ENCODE measurements at places on chromosomes 7 and 10.
A peak's percentile ranks its signal among the peaks of the same experiment; 100 is the strongest.

GRCh38 chr10:132321726-132322125 is 10.3 kb upstream of the LRRC27 start:
- DNase-seq = no peak

- no peak for DNase-seq
Observed at GRCh38 chr7:77757589-77757988, 40.6 kb downstream of the TMEM60 start.

DNA sequence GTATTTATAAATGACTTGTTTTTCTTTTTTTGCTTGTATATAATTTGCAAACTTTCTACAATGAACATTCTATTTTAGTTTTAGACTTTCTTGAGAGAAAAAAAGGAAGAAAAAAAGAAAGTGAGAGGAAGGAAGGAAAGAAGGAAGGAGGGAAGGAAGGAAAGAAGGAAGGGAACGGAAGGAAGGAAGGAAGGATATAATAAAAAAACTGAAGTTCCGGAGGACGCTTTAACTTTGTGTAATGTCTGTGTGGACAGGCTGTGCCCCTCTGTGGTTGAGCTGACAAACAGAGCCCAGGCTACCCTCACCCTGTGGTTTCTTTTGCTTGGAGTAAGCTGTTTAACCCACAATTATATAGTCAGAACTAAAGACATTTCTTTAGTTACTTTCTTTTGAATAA is 108.7 kb downstream of the SEMA3D start:
- DNase-seq = no peak

- no peak for DNase-seq
Observed at GRCh38 chr7:128396357-128396756, 13.4 kb downstream of the IMPDH1 start.

DNA sequence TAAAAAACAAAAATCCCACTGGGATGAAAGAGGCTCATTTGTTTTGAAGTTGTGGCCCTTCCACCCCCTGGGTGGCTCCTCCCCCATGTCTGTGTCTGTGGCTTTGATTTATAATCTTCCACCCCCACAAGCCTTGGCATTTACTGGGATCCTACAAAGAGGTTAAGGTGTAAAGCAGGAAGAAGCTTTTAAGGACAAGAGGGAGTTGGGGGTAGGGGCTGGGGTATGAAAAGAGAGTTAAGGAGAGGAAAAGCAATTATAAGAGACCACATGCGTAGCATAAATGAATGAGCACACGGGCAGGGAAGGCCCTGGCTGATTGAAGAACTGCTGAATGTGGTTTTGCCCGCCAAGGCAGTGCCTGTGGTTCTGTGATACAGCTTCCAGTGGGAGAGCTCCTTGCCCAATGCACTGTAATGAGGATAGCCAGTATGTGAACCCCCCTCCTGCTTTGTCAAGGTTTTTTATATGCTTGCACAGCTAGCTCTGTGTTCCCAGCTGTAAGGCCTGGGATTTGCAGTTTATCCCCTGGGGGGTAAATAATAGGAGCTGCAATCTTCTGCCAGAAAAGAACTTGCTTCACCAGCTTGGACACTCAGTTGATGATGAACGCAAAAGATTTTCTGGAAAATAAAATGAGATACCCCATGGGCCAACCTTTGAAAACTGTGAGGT is 34.7 kb upstream of the KMT2E start:
- no peak for DNase-seq

DNA sequence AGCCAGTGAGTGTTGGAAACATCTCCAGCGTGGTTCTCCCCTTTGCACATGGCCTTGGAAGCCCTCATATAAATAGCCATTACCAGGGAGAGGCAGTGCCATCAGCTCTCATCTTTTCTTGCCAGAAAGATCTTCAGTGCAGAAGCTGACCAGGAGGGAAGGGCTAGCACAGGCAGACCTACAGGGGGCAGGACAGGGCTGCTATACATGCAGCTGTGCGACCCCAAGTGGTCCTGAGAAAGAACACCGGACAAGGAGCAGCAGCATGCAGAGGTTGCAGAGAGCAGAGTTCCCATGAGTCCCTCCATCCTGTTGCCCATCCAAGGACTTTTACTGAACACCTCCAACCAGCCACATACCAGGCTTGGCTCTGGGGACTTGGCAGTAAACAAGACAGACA is 17.1 kb downstream of the GRID1 start:
- no peak for DNase-seq

DNA sequence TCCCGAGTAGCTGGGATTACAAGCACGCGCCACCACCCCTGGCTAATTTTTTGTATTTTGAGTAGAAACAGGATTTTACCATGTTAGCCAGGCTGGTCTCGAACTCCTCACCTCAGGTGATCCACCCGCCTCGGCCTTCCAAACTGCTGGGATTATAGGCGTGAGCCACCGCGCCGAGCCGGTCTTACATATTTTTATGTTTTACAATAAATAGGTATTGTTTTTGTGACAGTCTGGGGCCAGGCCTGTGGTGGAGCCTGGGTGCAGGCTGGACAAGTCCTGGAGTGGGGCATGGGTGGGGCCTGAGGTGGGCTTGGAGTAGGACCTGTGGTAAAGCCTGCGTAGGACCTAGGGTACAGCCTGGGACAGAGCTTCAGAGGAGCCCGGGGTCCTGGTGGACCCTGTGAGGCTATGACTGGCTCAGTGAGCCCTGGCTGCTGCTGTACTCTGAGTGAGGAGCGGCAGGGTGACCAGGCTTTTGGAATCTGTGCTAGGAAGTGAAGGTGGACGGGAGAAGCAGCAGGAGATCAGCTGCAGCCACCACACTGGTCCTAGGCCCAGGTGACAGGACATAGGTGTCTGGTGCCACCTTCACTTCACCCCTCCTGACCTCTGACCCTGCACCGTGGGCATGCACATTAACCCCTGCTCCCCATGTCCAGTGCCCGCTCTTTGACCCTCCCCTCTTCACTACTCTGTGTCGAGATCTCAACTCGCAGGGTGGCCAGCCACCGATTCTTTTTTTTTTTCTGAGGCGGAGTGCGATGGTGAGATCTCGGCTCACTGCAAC is 9.6 kb upstream of the ZMIZ2 start:
- no peak for DNase-seq

DNA sequence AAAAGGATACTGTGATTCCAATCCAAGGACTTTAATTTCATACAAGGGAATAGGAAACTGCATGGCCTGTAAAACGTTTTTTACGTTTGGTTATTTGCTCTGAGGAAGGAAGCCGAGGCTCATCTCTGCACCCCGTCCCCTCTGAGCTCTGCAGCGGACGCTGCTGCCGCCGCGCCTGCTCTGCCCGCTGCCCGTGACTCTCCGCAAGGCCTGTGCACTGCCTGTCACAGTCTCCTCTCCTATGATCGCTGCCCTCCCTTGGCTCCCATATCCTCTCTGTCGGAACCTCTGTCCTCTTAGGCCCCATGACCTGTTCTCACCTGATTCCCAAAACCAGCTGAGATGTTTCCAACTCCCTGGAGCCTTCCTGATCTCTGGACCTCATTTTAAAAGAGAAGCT is 320.3 kb upstream of the ZNF32 start:
- DNase-seq = no peak

DNA sequence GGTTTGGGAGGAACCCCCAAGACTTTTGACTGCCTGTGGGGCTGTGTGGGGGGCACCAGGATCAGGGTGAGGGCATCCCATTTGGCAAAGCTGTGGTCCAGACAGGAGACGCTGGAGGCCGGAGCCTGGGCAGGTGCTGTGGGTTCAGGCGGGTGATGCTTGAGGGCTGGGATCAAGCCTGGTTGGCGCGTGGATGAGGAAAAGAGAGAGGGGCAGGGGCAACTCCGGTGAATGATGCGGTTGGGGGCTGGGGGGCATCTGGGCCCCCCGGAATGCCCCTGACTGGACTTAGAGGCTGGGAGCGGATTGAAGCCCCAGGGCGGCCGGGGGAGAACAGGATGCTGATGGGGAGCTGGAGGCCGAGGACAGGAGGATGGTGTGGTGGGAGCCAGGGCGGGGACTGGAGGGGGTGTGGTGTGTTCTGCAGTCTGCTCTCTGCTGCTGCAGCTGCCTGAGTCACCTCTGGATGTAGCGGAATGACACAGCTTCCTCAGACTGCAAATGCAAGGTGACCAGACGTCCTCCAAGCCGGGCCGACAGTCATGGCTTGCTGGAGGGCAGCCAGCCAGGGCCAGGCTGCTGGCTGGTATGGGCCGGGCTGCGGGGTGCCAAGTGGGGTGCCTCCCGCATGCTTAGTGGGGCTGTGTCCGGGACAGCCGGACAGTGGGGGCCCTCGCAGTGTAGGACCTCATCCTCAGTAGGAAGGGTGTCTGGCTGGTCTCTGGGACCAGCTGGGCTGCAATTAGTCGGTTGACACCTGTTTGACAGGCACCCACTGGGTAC is 3.2 kb downstream of the MAFK start:
- DNase-seq = peak; percentile 33

- no peak for DNase-seq
Observed at GRCh38 chr7:44536090-44536489, 5.0 kb downstream of the NPC1L1 start.

GRCh38 chr10:102230861-102231356 is 4.8 kb downstream of the ELOVL3 start:
- no peak for DNase-seq

- DNase-seq = no peak
Observed at GRCh38 chr7:120402801-120403200, 129.8 kb downstream of the KCND2 start.

GRCh38 chr10:69810675-69811397 is 9.1 kb downstream of the COL13A1 start:
- DNase-seq = no peak

- DNase-seq = no peak
Observed at GRCh38 chr10:116197946-116198675, 74.9 kb downstream of the GFRA1 start.

DNA sequence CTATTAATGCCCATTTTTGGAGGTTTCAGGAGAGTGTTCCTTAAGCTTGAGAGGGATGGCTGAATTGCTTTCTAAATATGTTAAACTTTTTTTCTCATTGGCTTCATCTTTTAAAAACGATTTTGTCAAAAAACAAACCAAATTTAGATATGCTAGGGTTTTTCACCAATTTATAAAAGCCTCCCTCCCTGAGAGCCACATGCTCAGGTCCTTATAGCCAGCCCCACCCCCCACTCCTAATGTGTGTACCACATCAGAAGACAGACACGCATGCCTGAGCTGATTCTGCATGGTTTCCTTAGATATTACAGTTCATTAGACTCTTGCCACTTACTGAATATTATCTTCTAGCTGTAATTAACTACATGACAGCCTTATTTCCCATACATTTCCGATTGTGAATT is 2.0 kb downstream of the CUL1 start:
- DNase-seq = peak; percentile 25

GRCh38 chr10:61063901-61064300 is 119.9 kb upstream of the RHOBTB1 start:
- no peak for DNase-seq

DNA sequence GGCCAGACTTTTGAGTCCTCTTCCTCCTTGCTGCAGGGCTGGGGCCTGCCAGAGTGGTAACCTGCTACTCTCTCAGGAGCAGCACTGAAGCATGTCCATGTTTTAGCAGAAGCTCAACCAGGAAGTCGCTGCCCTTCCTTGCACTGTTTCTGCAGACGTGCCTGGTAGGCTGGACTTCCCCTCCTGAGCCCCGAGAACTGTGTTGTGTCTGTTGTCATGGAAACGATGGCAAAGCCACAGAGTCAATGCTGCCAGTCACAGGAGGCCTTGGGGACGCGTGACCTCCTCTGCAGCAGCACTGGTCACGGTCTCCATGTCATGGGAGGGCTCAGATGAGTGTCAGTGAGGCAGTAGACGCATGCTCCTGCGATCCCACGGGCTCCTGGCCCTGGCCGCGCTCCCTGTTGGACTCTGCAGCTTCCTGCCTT is 145.5 kb downstream of the FANK1 start:
- peak; percentile 54 for DNase-seq

DNA sequence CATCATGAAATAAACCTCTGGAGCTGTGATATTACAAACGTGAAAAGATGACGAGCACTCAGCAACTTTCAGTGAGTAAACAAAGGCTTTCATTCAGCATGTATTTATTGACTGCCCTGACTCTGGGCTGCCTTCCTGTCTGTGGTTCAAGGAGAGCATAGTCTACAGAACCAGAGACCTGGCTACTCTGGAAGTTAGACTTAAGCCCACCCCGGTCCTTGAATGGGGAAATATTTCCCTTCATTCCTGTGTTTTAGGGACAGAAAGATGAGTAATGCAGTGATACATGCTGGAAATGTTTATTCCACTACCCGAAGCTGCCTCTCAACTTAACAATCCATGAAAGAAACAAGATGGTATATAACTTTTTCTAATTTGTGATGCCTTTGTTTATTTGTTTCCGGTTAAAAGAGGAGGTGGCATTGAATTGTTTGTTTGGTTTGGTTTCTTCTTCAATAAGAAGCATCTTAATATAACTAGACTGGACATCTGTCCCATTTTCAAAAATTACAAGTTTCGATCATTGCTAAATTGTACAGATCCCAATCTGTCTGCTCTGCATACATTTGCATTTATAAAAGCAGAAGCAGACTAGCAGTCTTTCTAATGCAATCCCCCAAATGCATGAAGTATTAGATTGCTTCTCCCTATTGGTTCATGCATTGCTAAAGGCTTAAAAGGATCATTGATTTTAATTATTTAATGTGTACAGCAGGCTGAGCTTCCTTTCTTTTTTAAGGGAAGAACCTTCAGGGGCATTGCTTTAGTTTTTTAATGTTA is 57.7 kb downstream of the TRUB1 start:
- DNase-seq = no peak

GRCh38 chr7:108224387-108224786 is 94.2 kb upstream of the LAMB4 start:
- no peak for DNase-seq

DNA sequence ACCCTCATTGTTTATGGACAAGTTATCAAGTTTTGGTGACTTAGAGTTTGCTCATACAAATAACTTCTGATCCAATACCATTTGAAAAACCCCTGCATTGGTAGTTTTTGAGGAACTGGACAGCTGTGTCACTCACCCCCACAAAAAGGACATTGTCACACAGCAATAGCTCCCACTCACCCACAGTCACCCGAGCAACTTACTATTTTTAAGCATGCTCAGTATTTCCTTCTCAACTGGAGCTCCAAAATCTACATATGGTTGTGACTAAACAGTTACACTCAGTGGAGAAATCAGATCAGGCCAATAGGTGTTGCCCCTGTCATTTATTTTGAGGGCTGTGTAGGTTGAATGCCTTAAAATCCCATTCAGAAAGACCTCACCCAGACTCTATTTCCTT is 165.2 kb upstream of the AUTS2 start:
- no peak for DNase-seq

DNA sequence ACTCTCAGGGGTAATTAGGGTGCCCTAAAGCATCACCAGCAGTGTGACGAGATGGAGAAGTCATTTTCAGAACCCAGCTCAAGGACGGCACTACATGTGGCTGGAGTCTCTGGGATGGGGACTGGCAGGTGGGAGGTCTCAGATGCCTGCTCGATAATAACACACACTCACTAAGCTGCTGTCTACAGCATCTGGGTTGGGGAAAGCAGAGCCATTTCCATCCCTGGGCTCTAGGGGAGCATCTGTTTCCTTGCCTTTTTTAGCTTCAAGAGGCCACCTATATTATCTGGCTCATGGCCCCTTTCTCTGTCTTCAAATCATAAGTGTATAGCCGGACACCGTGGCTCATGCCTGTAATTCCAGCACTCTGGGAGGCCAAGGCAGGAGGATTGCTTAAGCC is 79.6 kb downstream of the SH3PXD2A start:
- no peak for DNase-seq

Measured in stimulated activated CD8-positive, alpha-beta memory T cell treated with anti-CD3 and anti-CD28 coated beads, Interleukin-2, amount 100 ng/mL, for 48 hours (primary cell).